ENCODE measurements at places on chromosomes 2 and 18. TPM values are rescaled to one million over a fixed set of nuclear protein-coding genes. Genes with fewer than 3 reads are reported as not detected.

INHBB gene
- not detected for total RNA-seq

CCL20 gene
- total RNA-seq, result 3.0 TPM

LONRF2 gene
- total RNA-seq, result 0.32 TPM

GAL3ST2 gene
- under 0.01 TPM for total RNA-seq

IL37 gene
- total RNA-seq, result not detected

ACMSD gene
- total RNA-seq, result not detected

MOGAT1 gene
- not detected for total RNA-seq

NAPG gene
- 53.5 TPM for total RNA-seq

MAL gene
- not detected for total RNA-seq

MEMO1 gene
- total RNA-seq, result 47.2 TPM

ARL6IP6 gene
- total RNA-seq, result 20.3 TPM

DPP10 gene
- 0.74 TPM for total RNA-seq

STARD7 gene
- total RNA-seq, result 144 TPM

RAPGEF4 gene
- 2.7 TPM for total RNA-seq

CCDC148 gene
- total RNA-seq, result 1.2 TPM

STON1 gene
- total RNA-seq, result 14.5 TPM

TUBA3D gene
- total RNA-seq, result not detected

LRRC30 gene
- not detected for total RNA-seq

ANKRD30B gene
- not detected for total RNA-seq

ATOH8 gene
- 4.7 TPM for total RNA-seq

PHOSPHO2 gene
- total RNA-seq, result 1.8 TPM

SCG2 gene
- total RNA-seq, result 12.5 TPM

TCF23 gene
- total RNA-seq, result not detected

MATN3 gene
- 3.0 TPM for total RNA-seq

WDR43 gene
- total RNA-seq, result 103 TPM

GIGYF2 gene
- total RNA-seq, result 45.4 TPM

EFR3B gene
- 1.4 TPM for total RNA-seq

ANKMY1 gene
- 4.2 TPM for total RNA-seq

SERPINB12 gene
- not detected for total RNA-seq

SAG gene
- not detected for total RNA-seq

HOXD9 gene
- 2.7 TPM for total RNA-seq

SERPINB4 gene
- 0.09 TPM for total RNA-seq

RNF125 gene
- total RNA-seq, result not detected

All from smooth muscle cell of the umbilical artery (primary cell).